ENCODE measurements at places on chromosomes 1 and 21.

DNA sequence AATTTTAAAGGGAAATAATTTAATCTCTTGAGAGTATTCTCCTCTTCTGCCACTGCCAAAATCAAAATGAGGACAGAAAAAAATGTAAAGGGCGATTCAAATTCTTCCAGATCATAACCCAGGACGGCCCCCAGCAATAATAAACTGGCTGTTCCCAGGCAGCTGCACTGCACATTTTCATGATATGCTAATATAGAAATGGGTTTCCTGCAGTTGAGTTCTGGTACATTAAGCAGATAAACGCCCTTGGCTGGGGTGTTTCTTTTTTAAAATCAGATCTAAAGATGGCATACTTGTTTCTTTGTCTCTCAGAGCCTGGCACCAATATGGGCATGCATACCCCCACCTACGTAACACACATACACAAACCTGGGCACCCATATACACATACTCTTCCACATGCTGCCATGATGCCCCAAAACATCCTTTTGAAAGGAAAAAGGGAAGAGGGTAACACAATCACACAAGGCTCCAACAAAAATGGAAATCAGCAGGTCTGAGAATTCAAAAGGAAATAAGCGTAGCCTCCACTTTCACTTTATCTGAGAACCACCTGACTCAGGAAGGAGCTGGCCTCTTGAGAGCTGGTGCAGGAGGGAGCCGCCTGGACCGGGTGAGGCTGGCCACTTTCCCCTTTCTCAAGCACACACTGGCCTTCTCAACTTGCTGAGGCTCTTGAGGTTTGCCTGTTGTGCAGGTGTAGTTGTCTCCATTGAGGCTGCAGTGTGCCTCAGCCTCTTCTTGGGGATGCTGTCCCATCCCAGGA is 653.4 kb downstream of the KIF26B start:
- DNase-seq, result no peak

GRCh38 chr1:54950369-54951163 is 29.9 kb upstream of the TMEM61 start:
- peak; percentile 87 for DNase-seq

DNA sequence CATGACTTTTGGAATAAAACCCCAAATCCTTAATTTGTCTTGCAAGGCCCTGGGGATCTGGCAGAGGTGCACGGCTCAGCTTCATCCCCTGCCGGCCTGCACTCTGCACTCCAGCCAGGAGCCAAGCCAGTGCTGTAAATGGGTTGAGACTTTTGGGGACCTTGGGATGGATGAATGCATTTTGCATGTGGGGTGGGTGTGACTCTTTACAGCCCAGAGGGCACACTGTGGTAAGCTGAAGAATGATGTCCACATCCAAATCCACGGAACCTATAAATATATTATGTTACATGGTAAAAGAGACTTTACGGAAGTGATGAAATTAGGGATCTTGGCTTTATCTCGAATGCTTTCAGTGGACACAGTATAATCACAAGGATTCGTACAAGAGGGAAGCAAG is 177.8 kb downstream of the EDEM3 start:
- DNase-seq, result no peak

- no peak for DNase-seq
Observed at GRCh38 chr1:232589812-232590743, 39.9 kb downstream of the SIPA1L2 start.

- DNase-seq, result no peak
Observed at GRCh38 chr1:42936309-42937078, 22.2 kb downstream of the SLC2A1 start.

DNA sequence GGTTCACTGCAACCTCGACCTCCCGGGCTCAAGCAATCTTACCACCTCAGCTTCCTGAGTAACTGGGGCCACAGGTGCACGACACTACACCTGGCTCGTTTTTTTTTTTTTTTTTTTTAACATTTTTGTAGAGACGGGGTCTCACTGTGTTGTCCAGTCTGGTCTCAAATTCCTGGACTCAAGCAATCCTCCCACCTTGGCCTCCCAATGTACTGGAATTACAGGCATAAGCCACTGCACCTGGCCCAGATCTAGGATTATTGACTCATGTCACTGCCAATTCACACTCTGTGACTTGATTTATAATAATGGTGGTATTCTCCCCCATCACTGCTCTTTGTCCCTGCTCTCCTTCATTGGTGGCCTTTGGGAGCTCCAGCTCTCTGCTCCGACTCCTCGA is 145.1 kb downstream of the PTPRU start:
- no peak for DNase-seq

GRCh38 chr1:84756455-84757082 is 66.3 kb upstream of the SSX2IP start:
- DNase-seq, result no peak

- no peak for DNase-seq
Observed at GRCh38 chr1:171384496-171384895, 70.5 kb downstream of the FMO4 start.

DNA sequence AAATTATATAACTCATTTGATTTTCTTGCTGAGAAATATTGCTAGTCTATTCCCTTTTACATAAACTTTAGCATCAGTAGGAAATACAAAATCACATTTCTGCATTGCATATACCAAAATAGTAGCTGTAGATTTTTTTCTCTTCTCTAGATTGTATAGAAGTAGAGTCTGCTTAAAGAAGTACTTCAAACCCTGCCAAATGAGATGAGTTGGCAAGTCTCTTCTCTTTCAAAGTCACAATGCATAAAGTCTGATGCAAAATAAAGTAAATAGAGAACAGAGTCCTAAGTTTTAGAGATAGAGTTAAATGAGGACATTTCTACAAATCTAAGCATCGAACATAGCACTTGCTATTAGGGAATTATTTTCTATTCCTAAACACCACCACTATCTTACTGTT is 6.4 kb downstream of the PLPPR4 start:
- DNase-seq, result no peak

DNA sequence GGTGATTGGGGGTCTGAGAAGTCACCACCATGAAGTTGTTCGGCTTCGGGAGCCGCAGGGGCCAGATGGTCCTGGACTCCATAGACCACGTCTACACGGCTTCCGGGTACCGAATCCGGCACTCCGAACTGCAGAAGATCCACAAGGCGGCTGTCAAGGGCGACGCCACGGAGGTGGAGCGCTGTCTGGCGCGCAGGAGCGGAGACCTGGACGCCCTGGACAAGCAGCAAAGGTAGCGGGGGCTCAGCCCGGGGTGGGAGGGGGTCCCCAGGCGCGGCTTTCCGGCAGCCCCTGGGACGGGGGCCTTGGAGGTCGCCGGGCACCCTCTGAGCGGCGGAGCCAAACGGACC is 146.5 kb downstream of the LIPI start:
- DNase-seq, result no peak

- no peak for DNase-seq
Observed at GRCh38 chr21:34187935-34188334, 114.6 kb downstream of the MRPS6 start.

GRCh38 chr1:1777583-1777899 is 729 bp downstream of the NADK start:
- DNase-seq, result no peak

DNA sequence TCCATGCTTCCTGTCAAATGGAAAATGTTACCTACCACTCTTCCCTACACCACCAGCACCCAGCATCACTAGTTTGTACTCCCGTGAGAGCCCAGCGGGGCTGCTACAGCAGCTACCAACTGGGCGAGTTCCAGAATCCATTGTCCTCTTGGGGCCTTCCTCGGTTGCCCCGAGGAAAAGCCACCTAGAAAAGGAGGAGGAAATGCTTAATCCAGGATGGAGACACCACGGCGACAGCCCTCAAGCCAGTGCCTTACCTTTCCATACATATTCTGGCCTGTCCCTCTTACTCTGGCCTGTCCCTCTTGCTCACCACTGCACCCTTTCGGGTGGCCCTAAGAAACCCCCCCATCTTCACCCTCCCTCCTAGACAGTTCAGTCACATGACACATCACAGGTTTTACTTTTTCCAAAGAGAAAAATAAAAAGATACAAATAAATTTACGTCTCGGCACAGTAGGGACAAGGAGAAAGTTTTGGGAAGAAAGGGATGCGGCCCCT is 478 bp downstream of the RIT1 start:
- peak; percentile 10 for DNase-seq

GRCh38 chr1:118504867-118505266 is 319.8 kb upstream of the SPAG17 start:
- no peak for DNase-seq

- no peak for DNase-seq
Observed at GRCh38 chr1:178953538-178954324, 72.0 kb upstream of the FAM20B start.

GRCh38 chr1:33864460-33865389 is 846 bp downstream of the HMGB4 start:
- no peak for DNase-seq

- no peak for DNase-seq
Observed at GRCh38 chr1:100354971-100355394, 2.7 kb downstream of the CDC14A start.

DNA sequence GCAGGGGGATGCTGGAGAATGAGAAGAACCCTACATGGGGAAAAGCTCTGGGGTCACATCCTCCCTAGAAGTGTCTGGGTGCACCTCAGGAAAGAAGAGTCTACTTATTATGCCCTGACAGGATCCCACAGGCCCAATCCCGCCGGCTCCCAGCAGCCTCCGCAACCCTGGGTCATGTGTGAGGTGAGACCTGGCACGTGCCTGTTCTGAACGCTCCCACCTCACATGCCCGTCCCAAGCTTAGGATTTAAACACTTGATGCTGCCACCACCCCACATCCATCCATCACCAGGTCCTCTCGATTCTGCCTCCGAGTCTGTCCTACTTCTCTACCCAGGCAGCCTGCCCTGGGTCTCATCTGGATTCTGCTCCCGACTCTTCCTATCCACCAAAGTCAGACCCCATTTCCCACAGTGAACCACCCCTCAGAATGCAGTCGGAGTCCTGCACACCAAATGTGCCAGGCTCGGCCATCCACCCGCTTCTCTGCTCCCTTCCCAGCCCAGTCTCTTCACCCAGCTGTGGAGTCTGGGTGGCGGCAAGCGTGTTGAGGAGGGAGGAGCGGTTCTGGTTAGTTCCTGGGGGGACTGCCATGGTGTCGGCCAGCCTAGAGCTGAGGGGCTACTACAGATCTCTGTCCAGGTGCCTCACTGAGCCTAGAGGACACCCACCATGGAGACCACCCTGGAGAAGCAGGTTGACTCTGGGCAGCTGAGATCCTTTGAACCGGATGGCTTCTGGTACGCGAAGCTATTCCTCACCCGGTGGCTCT is 23.9 kb downstream of the SLC2A1 start:
- no peak for DNase-seq

GRCh38 chr1:13826591-13826990 is 126.6 kb downstream of the PRDM2 start:
- no peak for DNase-seq

- DNase-seq, result no peak
Observed at GRCh38 chr1:66695116-66695515, 57.1 kb upstream of the DYNLT5 start.

DNA sequence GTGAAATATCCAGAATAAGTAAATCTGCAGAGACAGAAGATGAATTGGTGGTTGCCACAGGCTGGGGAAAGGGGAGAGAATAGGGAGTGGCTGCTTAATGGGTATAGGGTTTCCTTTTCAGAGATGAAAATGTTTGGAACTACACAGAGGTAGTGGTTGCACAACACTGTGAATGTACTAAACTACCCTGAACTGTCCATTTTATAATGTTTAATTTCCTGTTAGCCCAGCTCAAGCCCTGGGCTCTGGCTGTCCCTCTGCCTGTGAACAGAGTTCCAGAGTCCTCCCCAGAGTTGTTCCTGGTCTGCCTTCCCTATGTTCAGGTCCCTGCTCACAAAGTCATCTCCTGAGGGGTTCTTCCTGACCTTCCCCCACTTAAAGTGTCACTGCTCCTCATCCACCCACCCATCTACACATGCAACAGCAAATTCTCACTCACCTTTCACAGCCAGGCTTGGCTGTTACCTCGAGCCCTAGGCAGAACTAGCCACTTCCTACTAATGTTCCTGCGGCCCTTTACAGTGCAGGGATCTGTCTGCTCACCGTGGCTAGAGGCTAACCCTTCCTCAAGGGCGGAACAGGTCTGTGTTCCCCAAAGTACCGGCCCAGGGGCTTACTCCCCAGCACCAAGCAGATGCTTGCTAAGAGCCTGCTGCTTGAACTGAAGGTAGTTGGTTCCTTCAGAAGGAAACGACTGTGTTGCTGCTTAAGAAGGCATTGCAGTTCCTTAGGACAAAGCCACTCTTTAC is 22.4 kb downstream of the DHCR24 start:
- DNase-seq, result no peak

- no peak for DNase-seq
Observed at GRCh38 chr1:37765916-37766664, 1.2 kb upstream of the EPHA10 start.

- no peak for DNase-seq
Observed at GRCh38 chr1:193355626-193356025, 169.2 kb upstream of the B3GALT2 start.

GRCh38 chr1:245363461-245364200 is 208.8 kb downstream of the KIF26B start:
- no peak for DNase-seq

DNA sequence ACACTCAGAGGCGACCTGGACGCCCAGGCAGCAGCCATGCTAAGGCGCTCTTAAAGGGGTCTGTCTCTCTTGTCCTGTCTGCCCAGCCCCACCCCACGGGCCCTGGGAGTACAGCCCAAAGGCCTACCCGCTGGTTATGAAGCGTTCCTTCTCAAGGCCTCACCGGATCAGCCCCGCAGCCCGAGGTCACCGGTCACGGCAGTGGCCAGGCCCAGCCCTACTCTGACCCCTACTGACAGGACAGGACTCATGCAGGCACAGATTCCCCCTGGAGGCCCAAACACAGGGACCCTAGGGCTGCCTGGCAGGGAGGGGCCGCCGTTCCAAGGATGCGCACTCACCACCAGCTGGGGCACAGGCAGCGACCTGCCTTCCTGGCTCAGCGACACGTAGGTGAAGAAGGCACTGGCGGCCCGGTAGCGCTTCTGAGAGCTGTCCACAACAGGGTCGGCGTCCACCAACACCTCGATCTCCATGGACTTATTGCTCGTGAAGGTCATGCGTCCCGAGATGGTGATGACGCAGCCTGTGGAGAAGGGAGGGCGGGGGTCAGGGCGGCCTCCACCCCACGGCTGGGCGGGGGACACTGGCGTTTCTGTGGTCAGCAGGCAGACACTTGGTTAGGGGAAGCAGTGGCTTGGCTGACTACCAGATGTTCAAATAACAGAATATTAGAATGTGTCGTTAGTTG is 20.0 kb upstream of the GPR153 start:
- DNase-seq, result no peak

GRCh38 chr21:45136927-45137611 is 62.7 kb downstream of the ADARB1 start:
- peak; percentile 70 for DNase-seq

DNA sequence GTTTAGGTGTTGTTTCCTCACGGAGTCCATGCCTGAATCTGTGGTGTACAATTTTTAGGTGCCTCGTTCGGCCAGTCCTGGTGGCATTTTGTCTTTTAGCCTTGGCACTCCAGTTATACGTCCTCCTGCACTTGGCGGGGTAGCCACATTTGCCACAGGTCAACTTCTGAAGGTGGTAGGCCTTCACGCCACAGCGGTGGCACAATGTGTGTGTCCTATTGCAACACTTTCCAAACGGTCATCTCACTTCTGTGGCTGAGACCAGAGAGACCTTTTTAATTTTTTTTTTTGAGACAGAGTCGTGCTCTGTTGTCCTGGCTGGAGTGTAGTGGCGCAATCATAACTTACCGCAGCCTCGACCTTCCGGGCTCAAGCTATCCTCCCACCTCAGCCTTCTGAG is 49.1 kb downstream of the CAMTA1 start:
- no peak for DNase-seq

GRCh38 chr1:59219916-59220315 is 77.0 kb upstream of the FGGY start:
- no peak for DNase-seq

GRCh38 chr1:116899529-116899928 is 10.2 kb upstream of the PTGFRN start:
- DNase-seq, result no peak

GRCh38 chr1:9289711-9290485 is 2.8 kb upstream of the SPSB1 start:
- DNase-seq, result no peak

Measured in hippocampal formation (tissue), 2 donors.